ENCODE measurements at places on chromosomes 3 and 15.
A peak's percentile ranks its signal among the peaks of the same experiment; 100 is the strongest.

DNA sequence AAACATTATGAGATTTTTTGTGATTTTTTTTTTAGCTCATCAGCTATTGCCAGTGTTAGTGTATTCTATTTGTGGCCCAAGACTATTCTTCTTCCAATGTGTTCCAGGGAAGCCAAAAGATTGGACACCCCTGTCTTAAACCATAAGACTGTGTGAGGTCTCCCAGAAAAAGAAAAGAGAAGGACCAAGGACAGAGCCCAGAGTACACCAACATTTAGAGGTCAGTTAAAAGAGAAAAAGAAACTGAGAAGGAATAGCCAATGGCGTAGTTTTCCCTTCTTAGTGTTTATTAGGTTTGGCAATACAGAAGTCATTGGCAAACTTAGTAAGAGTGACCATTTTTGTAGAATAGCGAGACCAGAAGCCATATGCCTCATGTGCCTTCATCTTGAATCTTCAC, 36.1 kb upstream of the SLC25A36 start:
- DNase-seq: no peak

- DNase-seq: no peak
Observed at GRCh38 chr3:136685882-136686281, 66.3 kb downstream of the STAG1 start.

DNA sequence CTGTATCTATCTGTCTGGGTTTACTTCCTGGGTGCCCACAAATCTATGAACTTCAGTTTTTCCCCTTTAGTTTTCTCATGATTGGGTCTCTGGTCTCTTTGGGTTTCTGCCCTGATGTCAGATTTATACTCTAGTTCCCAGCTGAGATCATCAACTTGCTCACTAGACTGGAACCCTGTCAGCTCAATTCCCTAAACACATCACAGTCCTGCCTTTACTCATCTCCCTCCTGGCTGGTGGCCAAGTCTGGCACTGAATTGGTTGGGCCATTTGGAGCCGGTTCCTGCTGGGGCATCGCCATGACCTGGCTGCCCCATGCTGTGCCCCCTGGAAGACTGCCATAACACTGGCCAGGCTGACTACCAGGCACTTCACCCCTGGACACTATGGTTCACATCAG, 345.3 kb downstream of the CHST2 start:
- DNase-seq: no peak

- DNase-seq: no peak
Observed at GRCh38 chr15:85570336-85570735, 189.9 kb downstream of the AKAP13 start.

GRCh38 chr3:132641837-132642538, 17.6 kb downstream of the ACAD11 start:
- DNase-seq: no peak

- DNase-seq: no peak
Observed at GRCh38 chr3:131975047-131975446, 59.8 kb downstream of the CPNE4 start.

DNA sequence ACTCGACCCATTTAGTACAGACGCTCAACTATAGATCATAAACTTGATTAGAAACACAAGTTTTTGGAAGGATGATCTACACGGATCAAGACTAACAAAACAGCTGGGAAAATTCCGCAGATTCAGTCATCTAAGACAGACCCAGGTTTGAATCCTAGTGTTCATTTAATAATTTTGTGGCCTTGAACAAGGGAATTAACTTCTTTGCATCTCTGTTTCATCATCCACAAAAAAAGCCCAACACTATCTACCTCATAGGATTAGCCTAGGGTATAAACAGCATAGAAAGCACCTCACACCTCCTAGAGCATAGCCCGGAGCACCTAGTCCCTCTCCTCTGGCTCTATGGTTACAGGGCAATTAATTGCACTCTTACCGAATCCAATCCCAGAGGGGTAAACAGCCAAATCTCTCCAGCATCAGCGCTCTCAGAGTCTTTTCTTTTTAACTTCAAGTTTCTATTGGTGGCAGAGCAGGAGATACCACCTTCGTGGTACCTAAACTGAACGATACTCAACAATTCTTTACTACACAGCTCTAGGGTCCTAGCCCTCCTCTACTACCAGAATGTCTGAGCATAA, 3.5 kb downstream of the TBL1XR1 start:
- DNase-seq: no peak

- DNase-seq: no peak
Observed at GRCh38 chr3:38549486-38549885, 53.3 kb downstream of the EXOG start.

DNA sequence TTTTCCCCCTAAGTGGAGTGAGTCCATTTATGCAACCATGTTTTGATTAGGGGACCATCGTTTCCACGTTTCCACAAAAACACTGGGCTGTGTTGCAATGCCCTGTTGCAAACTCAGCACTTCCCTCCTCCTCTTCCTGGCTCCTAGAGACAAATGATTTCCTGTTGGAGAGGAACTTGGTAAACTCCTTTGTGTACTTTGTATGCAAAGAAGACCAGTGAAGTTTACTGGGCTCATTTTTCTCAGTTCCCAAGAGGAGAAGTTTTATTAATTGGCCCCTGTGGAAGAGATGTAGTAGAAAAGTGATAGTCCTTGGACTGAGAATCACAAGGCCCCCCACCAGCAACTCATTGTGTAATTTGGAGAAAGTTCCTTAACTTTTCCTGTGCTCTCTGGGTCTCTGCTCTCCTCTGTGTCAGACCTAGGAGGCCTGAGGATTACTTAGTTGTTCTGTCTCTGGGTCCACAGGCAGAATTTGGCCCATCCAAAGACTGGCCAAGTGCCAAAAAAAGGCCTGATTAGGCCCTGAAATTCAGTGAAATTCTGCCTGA, 95.0 kb downstream of the ATG7 start:
- no peak for DNase-seq

GRCh38 chr3:143535994-143536784, 312.1 kb downstream of the SLC9A9 start:
- no peak for DNase-seq

GRCh38 chr3:111582120-111582474, 13.0 kb downstream of the ZBED2 start:
- no peak for DNase-seq

GRCh38 chr3:173395412-173396181, 1.9 kb upstream of the NLGN1 start:
- no peak for DNase-seq

DNA sequence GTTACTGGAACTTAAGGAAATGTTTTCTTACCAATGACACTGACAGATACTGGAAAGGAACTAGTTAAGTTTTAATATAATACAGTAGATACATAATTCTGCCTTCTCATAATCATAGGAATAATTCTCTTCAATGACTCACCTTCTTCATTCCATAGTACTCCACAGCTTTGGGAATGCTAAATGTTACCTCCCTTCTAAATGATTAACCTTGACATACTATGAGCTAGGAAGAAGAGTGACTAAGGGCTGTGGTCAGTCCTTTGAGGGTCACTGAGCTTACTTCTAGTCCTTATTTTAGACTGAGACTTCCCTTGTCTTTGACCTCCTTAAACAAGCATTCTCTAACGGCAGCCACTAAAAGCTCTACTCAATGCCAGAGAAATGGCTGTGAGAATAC, 69.6 kb upstream of the PPIB start:
- DNase-seq: no peak

- DNase-seq: no peak
Observed at GRCh38 chr3:58129041-58129770, 81.6 kb downstream of the DNASE1L3 start.

- no peak for DNase-seq
Observed at GRCh38 chr3:24545887-24546286, 51.2 kb upstream of the THRB start.

DNA sequence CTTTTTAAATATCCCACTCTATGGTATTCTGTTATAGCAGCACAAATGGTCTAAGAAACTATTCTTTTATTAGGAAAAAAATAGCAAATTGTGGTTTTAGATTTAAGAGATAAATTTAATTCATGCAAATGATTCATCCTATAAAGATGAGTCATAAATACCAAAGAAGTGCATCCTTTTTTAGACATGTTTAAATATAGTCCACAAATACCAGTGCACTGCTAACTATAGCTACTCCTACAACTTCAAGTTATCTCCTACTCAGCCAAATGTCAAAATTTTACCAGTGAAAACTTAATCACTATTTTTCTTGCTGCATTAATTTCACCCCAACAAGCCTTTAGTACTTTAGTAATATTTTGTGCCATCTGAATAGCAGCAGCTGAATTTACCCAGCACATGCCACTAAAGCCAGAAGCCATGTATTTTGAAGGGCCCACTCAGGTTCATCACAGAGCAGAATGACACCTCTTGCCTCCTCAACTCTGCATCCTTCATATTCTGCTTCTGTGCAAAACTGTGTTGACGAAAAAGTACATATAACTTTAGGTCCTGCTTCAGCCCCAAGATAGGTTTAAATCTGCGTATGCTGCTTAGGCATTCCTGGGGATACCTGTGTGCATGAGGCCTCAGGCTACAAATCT, 24.9 kb downstream of the CX3CR1 start:
- no peak for DNase-seq

- DNase-seq: no peak
Observed at GRCh38 chr3:76111808-76112207, 326.5 kb upstream of the ZNF717 start.

GRCh38 chr15:68349151-68349550, 71.6 kb downstream of the FEM1B start:
- DNase-seq: no peak

DNA sequence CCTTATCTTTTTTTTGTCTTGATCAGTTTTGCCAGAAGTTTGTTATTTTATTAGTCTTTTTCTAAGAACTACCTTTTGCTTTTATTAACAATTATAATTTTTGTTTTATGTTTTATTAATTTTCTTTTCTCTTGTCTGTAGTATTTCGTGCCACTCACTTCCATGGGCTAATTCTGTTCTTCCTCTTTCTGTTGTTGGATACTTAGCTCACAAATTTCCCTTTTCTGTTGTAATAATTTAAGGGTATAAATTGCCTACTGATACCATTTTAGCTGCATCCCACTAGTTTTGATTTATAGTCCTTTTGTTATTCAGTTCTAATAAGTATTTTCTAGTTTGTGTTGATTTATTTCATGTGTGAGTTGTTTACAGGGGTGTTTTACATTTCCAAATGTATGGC, 48.6 kb downstream of the SNRK start:
- no peak for DNase-seq

- DNase-seq: no peak
Observed at GRCh38 chr3:184772667-184773272, 39.2 kb upstream of the VPS8 start.

DNA sequence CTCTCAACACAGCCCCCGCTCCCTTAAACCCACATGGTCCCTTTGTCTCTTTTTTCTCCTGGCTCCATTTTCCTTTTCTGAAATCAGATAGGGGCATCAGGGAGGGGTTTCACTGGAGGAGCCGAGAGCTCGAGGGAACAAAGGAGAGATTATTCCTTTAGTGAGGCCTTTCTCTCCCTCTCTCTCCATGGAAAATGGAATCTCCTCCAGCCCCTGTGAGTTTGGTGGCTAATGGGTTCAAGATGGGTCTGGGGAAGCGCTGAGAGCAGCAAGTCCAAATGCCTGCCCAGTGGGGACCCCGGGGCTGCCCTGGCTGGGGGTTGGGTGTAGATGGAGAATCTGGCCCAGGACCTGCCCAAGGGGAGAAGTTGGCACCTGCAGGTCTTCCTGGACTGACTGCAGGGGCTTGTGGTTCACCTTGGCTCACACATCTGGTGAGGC, 56.8 kb downstream of the ITGA11 start:
- DNase-seq: no peak

- peak; percentile 71 for DNase-seq
Observed at GRCh38 chr15:60844511-60845174, 365.7 kb upstream of the ICE2 start.

DNA sequence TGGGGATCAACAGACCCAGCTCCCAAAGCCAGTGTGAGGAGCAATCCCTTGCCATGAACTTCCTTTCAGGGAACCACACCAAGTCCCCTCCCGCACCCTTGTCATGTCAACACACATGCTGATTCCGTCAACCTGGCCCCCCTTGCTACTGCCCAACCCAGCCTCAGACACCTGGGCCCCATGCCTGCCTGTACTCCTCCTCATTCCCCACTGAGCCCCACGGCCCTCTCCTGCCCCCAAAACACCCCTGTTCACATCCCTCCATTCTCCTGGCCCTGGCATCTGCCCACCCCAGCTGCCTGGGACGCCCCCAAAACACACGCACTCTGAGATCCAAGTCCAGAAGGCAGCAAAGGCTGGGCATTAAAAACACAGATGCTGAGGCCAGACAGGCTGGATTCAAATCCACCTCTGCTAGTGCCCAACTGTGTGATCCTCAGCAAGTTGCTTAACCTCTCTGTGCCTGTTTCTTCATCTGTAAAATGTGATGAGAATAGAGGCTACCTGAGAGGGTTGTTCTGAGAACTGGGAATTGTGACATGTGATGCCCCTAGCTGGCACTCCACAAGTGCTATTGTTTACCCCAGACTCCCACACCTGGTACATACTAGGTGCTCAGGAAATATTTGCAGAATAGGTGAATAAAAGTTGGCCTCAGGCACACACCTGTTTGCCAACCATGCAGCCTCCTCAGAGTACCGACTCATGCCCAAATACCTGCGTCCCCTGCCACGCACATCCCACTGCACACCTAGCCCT, 2.3 kb downstream of the PLXND1 start:
- DNase-seq: no peak
